Brain pericyte (primary cell): ENCODE measurements at places on chromosomes 5 and 9.
A peak's percentile ranks its signal among the peaks of the same experiment; 100 is the strongest.

DNA sequence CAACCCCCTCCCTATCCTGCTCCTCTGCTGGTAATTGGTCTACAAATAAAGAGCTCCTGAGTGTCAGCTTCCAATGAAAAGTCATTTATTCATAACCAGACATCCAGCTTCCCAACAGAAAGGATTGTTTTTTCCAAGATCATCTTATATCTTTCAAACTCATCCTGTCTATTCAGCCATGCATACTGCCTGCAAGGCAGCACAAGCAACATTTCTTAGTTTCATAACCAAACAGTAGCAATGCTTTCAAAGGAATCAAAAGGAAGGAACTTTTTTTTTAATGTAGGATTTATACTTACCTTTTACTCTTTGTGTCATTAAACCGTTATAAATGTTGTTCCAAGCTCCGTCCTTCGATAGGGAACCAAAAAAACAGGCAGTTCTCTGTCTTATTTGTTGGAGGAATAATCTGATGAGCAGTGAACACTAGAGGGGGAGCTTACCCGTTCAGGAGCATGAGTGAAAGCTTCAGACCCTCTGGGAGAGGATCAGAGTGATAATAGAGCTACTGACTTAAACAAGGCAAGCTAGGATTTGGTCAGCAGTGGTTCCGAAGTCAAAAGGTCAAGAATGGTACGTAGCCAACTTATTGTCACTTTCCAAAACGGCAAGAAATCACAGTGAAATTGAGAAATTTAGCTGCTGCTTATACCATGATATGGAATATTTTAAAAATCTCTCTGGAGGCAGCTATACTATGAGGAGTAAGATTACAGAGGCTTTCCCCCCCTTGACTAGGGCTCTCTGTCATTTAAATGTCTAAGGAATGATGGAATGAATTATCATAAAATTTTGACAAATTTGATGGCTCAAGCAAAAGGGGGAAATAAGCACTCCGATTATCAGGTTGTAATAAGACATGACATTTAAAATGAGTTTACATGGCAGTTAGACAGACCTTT, 892.9 kb downstream of the NR2F1-AS1 start:
- peak; percentile 55 for DNase-seq

DNA sequence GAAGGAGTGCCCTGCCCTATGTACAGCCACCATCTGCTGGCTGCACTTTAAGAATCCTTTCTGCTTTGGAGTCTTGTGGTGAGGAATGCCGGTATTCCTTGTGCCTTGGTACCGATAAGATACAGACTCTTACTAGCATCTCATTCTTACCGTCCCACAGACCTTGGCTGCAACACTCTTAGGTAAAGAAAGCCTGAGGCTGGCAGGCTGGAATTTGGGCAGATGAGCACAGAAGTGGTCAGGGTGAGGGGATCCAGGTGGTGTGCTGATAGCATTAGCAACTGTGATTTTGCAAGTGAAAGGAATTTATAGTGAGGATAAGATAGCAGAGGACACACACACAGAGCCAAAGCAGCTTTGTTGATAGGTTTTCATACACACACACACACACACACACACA, 198.1 kb downstream of the ENC1 start:
- DNase-seq: no peak

DNA sequence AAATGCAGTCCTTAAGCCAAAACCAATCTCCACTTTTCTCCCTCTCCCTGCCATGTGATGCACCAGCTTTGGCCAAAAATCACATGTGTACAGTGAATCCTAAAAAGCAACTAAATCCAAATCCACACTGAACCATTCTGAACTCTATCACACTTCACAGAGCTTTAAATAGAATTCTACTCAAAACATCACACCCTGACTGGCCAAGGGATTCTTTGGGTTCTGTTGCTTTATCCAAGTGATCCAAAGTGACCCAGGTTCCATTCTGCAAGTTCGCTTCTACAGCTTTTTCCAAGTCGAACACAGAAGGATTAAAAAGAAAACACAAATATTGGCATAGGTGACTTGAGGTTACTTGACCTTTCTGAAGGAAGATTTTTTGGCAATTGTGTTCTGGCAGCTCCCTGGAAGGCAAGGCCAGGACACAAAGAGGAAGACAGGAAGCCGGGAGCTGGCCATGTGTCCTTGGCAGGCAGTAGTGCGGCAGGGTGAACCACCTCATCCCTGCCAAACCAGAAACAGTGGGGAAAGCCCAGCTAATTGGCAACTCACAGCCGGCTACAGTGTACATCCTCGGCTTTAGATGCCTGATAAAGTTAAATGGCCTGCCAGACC, 115.0 kb downstream of the NFIB start:
- DNase-seq: no peak

DNA sequence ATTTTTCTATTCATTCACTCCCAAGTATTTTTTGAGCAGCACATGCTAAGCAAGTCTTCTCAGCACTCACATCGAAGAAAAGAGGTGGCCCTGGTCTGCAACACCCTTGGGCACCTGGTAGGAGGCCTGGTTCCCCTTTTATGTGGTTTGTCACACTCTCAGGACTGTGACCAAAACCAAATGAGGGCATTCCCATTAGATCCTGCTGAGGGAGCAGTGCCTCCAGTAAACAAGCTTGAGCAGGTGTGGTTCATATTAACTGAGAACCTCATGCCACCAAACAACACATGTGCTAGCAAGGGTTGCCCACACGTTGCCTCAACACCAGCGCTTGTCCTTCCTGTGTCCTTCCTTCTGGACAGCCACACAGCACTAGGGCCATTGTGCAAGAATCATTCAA, 26.9 kb upstream of the SYK start:
- DNase-seq: no peak

DNA sequence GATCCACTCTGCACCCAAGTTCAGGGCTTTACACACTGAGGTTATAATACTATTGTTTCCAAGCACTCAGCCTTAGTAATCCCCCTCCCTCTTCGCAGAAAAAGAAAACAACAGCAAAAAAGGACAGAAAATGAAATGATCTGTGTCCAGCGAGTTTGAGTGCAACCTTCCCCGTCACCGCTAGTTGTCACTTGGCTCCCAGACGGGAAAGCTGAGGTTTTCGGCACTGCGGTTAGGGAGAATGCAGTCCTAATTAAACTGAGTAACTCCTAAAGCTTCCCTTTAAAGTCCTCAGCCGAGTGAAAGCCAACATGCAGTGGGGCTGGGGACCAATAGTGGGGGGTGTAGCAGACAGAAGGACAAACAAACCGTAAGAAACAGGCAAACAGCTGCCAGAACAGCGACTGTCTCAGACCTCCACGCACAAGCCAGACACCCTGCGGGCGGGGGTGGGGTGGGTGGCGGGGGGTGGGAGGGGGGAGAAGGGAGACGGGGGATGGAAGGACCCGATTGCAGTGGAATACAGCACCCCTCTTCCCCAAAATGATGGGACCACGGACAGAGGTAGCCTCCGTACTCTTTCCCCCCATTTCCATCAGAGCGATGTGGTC, 680 bp downstream of the GLRA1 start:
- no peak for DNase-seq

DNA sequence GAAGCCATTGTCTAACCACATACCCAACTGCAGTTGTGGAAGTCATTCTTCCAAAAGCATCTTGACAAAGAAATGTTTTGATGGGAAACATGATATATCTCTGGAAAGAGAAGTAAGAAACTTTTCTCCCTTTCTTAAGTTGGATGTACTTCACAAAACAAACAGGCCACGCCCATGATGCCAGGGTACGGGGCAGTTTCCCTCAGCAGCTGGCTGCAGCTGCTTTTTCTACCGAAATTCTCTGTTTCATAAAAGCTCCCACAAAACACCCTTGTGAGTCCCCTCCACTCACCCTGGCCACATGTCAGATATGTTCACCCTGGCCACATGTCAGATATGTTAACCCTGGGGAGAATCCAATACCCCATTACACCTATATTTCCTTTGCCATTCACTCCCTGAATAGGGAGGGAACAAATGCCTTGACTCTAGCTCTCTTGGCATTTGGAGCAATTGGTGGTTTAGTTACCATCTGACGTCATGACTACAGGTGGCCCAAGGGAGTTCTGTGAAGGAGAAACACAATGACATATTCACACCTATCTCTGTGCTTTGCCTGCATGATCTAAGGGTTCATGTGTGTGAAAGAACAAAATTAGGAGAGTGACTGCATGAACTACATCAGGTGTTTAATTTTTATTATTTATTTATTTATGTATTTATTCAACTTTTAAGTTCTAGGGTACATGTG, 103.0 kb downstream of the AOPEP start:
- no peak for DNase-seq

- peak; percentile 84 for DNase-seq
Measured at GRCh38 chr5:177546258-177546741, 8.1 kb downstream of the FAM193B start.

DNA sequence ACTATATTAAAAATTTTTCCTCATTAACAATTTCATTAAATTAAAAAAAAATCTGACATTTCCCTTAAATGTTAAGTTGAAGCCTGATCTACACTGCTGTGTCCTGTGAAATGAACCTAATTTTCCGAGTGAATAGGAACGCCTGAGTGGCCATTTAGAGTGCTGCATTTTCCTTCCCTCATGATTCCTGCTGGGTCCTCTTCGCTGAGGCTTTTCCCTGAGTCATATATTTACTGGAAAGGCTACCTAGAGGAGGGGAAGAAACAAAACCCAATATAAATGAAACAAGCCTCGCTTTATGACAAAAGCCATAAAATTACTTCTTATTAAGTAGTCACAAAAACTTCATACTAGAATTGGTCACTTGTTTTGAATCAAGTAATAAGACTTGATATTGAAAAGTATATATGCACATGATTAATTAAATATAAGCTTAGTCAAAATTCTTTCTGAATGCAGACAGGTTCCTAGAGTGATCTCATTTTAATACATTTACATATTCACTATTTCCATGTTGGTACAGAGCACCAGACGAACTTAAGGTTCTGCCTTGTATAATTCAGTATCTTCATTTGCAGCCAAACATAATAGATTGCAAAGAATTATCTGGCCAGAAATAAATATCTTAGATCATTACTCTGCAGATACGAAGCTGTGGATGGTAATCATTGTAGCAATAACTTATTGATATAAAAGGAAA, 6.3 kb upstream of the ISCA1 start:
- no peak for DNase-seq

GRCh38 chr5:170537451-170538095, 33.8 kb downstream of the KCNIP1 start:
- DNase-seq: no peak

DNA sequence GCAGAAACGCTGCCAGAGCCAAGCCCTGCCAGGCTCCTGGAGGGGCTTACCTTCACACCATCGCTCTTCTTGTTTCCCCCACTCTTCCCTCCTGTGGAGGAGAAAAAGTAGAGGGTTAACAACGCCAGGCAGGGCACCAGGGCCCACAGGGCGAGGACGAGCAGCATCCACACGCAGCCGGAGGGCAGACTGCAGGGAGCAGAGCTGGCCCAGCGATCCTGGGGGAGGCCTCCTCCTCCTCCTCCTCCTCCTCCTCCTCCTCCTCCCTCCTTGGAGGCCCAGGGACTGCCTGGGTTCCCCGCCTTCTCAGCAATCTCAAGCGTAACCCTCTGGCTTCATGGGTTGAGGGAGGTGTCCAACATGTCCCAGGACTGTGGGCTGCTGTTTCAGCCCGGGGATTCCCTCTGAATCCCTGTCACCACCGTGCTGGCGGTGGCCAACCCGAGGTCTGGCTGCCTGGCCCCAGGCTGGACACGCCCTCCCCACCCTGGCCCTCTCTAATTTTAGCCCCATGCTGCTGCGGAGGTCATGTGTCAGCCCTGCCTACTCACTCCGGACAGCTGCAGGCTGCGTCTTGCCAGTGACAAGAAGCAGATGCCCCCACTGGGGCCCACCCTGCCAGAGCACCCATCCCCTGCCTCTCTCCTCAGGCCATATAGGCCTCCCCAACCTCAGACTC, 44.3 kb downstream of the CAMK2A start:
- no peak for DNase-seq
